ENCODE measurements at places on chromosomes 12 and 14.
A peak's percentile ranks its signal among the peaks of the same experiment; 100 is the strongest.

GRCh38 chr12:22969521-22969920 is 344.6 kb downstream of the ETNK1 start:
- no peak for DNase-seq

DNA sequence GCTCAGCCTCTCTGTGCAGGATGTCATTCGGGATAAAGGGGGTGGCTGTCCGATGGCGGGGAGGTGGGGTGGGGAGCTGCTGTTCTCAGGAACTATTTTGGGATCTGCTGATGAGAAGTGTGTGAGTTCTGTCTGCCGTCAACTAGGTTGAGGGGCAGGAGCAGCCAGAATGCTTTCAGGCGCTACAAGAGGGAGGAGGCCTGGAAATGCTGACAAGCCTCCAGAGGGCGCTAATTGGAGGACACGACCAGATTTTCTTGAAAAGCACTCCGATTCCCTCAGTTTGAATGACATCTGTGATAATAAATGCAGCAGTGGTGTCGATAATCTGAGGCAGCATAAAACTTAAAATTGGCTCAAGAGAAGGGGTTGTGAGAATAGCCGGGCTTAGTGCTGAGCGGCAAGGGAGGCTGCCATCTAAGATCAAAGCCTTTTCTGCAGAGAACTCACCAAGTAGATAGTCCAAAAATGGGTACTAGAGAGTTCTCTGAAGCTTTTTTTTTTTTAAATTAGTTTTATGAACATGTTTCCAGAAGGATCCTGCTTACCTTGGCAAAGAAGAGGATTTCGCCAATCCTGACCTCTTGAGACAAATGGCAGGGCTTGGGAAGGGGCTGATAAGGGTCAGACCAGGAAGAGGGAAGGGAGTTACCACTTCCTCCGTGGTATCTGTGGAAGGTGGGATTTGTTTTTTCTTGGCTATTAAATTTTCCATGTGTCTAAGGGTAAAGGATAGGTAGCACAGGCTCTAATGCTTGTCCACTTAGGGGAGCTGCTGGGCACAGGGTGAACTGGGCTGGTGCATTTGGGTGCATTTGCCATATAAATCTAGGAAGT is 94.4 kb downstream of the CRACR2A start:
- DNase-seq, result peak; percentile 11

- DNase-seq, result no peak
Observed at GRCh38 chr14:68564191-68564825, 228.6 kb downstream of the ZFP36L1 start.

DNA sequence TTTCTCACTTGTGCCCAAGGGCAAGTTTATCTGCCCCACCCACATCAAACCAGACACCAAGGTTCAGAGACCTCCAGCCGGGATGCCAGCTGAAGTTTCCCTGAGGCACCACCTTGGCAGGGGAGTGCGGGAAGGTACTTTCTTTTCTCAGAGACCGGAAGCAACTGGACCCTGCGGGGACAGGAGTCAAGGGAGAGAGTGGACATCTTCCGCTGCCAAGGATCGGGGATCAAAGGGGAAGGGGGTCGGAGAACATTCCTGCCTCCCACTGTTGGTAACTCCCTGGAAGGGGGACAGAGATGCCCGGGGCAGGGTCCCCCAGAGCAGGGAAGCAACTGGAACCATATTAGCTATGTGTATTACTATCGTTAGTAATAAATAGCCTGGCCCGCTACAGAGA is 161.8 kb downstream of the DICER1 start:
- DNase-seq, result no peak

DNA sequence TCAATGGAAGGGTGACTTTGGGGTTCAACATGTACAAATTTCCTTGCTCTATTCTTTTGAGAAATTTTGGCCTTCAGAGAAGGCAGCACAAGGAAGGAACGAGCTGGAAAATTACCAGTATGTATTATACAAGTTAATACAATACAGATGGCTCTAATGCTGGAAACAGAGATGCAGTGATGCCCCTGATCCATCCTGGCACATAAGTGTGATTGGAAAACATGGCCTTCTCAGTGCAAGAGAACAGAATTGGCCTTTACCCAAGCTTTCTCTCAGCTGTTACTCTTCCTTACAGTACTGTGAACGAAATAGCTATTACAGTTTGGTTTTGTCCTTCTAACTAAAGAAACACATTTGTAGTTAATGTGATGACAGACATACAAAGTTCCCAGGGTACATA is 102.5 kb upstream of the GPHB5 start:
- no peak for DNase-seq

- peak; percentile 24 for DNase-seq
Observed at GRCh38 chr12:52351196-52352059, 15.9 kb downstream of the KRT85 start.

GRCh38 chr14:86858591-86858990 is 1134.4 kb downstream of the GALC start:
- no peak for DNase-seq

DNA sequence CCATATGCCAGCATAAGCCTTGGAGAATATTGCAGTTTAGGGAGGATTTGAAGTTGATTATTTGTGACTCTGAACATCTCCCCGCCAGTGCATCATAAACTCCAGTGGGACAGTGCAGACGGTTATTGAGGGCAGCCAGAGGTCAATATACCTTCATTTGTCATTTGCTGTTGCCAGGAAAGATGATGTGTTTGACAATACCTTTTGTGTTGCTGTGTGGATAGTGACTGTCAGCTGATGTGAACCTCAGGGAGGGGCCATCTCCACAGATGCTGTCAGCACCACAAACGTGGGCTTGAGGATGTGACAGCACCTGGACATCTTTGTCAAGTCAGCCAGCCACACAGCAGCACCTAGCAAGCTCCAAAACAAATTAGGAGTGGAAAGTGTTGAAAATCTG is 11.5 kb downstream of the CCDC198 start:
- no peak for DNase-seq

DNA sequence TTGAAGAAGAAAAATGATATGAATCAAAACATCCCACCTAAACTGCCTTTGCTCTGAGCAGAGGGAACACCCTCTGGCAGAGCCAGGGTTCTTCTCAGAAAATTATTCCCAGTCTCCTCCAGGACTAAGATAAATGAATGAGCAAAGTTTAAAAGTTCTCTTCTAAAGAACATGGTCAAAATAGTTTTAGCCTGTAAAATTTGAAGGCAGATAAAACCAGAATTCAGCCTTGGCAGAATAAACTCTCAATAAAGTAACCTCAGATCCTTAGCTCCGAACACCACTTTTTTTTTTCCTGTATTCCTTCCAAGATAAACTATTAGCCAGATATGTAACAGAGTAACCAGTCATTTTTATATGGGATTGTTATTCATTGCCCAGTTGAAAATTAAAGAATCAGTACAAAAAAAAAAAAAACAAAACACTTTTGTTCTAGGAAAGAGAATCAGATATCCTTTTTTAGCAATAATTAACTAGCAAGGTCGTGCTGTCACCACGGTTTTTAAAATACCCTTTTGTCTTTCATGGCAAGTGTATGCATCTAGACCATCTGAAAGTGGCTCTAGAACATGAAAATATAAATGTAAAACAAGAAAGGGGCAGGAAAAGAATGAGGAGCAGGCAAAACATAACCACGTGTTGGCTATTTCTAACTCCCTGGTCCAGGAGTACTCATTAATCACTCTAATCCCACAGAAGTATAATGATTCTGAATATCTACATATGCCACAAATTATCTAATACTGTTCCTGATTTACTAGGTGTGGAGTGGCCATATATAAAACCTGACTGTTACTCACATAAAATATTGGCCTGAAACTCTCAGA is 60.8 kb downstream of the CAPZA3 start:
- no peak for DNase-seq

DNA sequence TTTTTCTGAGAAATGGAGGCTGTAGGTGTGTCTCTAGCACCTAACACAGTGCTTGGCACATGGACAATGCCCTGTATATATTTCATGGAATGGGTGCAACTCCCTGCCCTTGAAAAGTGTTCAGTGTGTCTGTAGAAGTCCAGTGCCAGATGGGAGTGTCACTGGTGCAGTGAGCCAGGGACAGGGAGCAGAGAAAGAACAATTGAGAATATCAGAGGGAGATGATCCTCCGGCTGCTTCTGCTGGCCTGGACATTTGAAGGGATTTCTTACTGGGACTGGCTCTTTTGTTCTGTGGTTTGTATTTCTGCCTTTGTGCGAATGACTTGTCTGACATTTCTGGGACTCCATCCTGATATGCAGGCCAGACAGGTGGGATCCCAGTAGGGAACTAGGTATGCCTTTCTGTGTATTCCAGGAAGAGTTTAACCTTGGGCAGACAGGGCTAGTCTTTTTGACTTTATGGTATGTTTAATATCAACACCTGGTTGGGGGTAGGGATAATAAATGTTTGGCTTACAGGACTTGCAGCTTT is 328.0 kb downstream of the NRXN3 start:
- DNase-seq, result no peak

GRCh38 chr12:45695035-45695434 is 34.5 kb upstream of the ARID2 start:
- no peak for DNase-seq

GRCh38 chr12:121165316-121165715 is 32.6 kb downstream of the P2RX7 start:
- no peak for DNase-seq

- no peak for DNase-seq
Observed at GRCh38 chr14:64178814-64179213, 115.4 kb downstream of the ESR2 start.

GRCh38 chr12:11822081-11822834 is 172.8 kb downstream of the ETV6 start:
- DNase-seq, result peak; percentile 49

DNA sequence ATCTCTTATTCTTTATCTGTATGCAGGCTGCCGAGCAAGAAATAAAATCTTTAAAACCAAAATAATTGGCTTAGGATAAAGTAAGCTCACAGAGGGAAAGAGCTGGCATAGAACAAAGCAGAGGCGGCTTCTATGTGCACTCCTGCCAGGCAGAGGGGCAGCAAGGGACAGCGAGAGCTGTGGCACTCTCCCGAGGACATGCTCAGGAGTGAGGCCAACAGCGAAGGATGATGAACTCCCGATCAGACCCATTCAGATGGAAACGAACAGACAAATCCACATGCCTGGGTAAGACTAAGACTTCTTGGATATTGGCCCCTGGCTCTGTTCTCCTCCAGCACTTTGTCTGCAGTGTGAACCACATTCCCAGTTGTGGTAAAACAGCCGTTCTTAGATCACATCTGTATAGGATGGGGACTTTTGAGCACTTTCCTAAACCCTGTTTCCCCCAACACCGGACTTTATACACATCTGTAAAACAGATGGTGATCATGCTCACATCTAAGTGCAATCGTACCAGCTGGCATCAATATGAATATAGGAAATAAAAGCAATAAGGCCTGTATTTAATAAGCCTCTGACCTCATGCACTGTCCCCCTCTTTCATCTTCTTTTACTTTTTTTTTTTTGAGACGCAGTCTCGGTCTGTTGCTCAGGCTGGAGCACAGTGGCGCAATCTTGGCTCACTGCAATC is 134.1 kb downstream of the PPM1H start:
- DNase-seq, result no peak

DNA sequence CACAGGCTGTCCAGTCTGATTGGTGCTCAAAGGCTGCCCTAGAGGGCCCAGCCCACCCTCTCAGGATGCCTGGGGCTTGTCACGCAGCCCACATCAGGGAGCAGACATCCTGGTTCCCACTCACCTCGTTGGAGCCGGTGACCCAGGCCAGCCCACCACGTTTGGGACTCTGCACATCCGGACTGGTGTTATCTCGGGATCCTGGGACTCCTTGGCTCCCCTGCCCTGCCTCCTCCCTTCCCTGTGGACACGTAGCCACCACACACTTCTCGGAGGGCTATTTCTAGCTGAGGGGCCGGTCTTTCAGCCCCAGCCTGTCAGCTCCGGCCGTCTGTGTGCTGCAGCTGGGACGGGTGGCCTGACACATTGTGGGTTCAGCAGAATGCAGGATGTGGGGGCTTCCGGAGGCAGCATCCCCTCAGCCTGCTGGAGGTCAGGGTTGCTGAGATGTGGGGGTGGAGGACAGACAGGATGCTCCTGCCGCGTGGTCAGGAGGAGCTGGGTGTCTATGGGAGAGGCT is 12.8 kb upstream of the FGF23 start:
- DNase-seq, result no peak

DNA sequence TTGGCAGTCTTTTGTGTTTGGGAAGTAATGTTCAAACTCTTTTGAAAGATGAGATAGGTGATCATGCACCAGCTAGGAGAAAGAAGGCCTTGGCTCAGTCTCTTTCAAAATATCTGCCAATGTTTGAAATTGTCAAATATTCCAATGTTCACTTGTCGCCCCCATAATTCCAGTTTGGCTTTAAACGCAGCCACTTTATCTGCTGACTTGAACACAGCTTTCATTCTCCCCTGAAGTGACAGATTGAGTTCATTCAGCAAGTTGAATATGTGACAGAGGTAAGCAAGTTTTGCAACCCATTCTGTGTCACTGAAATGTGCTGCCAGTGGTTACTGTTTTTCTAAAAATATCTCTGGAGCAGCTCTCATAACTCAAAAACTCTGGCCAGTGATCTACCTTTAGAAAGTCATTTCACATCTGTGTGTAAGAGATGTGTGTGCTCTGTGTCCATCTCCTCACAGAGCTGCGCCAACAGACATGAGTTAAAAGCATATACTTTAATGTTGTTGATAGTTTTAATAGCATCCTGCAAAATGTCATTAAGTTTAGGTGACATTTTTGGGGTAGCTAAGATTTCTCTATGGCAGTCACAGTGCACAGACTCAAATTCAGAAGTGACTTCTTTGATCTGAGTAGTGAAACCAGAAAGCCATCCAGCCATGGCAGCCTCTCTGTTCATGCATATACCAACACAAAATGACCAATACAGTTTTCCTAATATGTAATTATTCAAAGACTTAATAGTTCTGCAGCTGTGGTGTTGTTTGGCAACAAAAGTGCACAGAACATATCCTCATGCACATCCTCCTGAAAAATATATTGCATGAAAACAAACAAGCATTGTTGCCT is 614.3 kb upstream of the MIS18BP1 start:
- DNase-seq, result no peak

DNA sequence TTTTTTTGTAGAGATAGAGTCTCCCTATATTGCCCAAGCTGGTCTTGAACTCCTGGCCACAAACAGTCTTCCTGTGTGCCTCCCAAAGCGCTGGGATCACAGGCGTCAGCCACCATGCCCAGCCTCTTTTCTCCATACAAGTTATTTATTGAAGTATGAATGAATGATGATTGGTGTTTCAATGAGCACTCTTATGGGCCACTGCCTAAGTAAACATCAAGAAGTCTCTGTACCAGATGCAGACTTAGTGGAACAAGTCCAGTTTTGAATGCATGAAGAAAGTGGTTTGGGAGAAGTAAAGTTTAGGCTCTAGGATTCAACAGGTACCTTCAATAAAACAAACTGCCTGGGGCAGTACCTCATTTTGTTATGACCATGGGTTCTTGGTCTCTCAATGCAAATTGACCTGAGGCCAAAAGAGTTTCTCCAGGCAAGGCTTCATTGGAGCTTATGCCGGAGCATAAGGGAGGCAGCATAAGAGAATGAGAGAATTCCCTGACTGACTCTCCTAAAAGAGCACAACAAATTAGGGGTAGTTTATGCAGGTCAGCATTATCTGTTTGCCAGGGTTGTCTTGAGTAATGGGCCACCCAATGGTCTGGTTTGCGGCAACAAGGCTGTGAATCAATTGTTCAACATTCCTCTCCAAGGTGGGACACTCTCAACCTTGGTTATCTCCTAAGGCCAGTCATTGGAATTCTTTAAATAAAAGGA is 1.1 kb upstream of the GMFB start:
- no peak for DNase-seq

Measured in T follicular helper cell (primary cell).